ENCODE measurements at places on chromosomes 2 and 18.

DNA sequence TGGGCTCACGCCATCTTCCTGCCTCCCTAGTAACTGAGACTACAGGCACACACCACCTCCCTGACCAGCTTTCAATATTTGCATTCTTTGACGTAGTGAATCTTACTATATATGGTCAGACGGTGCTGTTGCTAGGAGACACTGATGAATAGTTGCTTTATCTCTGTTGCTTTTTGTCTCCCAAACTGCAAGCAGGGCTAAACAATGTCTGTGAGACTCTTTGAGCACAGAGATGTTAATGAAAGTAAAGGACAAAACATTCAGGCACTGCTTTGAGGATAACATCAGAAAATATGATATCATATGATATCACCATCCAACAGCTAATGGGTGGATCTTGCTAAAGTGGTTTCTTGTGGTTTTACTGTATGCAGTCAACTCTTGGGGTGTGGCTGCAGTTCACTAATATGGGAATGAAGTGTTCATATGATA is 43.0 kb downstream of the EMILIN2 start:
- no peak for DNase-seq

DNA sequence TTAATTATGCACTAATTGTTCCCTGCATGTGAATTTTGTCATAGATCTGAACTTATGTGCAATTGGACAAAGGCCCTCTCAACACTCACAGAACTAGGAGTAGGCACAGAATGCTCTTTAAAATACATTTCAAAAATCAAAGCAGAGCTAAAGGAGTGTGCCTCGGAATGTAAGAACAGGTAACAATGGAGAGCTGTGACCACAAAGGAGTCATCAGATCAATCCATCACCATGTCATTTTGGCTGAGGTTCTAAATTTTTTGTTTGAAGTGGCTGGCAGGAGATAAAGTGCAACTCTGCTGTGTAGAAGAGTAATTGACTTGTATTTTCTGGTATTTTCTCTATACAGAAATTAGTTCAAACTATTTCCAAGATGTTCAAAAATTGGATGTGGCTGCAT is 155.4 kb downstream of the NRP2 start:
- DNase-seq, result no peak

GRCh38 chr2:99640635-99641151 is 150.9 kb upstream of the REV1 start:
- peak; percentile 30 for DNase-seq

GRCh38 chr2:237459741-237460174 is 27.3 kb upstream of the MLPH start:
- peak; percentile 87 for DNase-seq

DNA sequence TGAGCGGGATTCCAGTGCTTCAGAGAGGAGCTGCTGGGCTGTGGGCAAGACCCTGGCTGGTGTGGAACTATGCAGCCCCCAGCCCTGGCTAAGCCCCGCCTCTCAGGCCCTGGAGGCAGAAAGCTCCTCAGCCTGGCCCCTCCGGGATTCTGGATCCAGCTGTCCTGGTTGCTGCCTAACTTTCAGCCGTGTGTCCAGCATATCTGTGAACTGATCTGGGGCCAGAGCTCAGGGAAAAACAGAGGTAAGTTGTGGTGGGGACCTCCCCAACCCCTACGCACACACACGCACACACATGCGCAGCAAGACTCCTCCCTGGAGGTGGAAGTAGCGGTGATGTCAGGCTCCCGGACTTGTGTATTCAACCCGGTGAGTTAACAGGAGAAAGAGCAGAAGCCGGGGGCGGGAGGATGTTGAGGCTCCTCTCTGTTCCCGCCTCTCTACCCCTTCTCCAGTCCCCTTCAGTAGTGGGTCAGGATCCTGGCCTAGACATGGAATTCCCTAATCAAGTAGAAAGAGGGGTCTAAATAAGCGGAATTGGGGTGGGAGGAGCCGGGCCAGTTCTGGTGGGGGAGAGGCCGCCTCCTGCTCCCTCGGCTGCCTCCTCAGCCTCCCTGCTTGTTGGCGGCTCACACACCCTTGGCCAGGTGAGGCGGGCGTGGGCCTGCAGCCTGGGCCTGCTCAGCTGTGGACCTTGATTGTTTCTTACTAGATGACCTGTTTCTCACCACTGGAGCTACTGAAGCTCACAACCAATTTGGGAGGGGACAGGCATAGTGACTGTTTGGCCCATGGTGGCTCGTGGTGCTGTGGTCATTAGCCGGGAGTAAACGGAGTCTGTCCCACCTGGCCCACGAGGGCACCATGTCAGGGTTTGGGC is 33.4 kb downstream of the SIX2 start:
- peak; percentile 16 for DNase-seq

- DNase-seq, result no peak
Measured at GRCh38 chr18:8231316-8231715, 377.9 kb upstream of the RAB12 start.

DNA sequence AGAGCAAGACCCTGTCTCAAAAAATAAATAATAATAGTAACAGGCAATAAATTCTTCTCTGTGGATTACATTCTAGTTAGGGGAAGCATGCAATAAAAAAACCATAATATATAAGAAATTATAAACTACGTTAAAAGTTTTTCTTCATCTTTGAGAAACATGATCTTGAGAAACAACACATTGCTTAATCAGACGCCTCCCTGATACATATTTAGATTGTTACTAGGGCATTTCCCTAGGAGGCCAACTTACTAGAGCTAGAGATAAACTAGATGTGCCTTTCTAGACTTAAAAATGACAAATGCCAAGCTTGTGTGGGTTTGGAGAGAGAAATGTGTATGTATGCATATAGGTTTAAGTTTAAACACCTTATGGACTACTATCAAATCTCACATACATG is 76.3 kb upstream of the GALNT5 start:
- DNase-seq, result no peak

- no peak for DNase-seq
Measured at GRCh38 chr2:28252311-28252710, 140.3 kb upstream of the FOSL2 start.

- DNase-seq, result no peak
Measured at GRCh38 chr2:236125541-236125940, 42.6 kb downstream of the GBX2 start.

GRCh38 chr18:499776-500631 is 497 bp downstream of the COLEC12 start:
- DNase-seq, result peak; percentile 66

- no peak for DNase-seq
Measured at GRCh38 chr2:70936979-70937811, 1.5 kb downstream of the ATP6V1B1 start.

DNA sequence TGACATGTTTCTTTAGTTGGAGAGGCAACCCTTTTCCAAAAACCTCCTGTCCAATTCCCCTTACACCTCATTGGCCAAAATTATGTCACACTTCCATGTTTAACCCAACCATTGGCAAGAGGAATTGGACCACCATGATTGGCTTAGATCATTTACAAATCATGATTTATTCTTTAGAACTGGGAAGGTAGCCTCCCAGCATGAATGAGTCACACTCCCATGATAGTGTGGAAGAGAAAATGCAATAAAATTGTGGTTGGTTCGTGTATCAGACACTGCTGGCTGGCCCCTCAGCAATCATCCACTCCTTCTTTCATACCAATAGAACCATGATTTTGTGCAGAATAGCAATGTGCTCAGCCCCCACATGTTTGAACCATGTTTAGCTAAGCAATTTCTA is 156.6 kb upstream of the ACVR2A start:
- no peak for DNase-seq

GRCh38 chr2:233375490-233376314 is 21.4 kb downstream of the DGKD start:
- no peak for DNase-seq

- DNase-seq, result peak; percentile 77
Measured at GRCh38 chr2:12303181-12304030, 413.3 kb upstream of the TRIB2 start.

DNA sequence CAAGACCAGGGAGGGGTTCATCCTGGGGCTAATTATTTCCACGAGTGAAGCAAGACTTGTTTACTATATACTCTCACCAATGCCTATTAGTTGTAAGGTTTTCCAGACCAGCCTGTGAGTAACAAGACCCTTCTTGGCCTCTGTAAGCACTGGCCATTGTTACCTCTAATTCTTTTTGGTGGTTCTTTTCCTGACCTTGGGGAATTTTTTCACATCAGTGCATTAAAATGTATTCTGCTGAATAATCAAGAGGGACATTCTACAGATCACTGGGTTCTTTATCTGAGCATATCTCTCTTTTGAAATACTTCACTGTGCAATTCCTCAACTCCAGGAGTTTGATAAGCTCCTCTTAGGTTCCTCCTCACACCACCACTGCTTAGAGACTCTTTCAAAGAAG is 909.9 kb upstream of the ACVR2A start:
- DNase-seq, result no peak

- DNase-seq, result no peak
Measured at GRCh38 chr2:231884438-231885140, 41.6 kb downstream of the NPPC start.

DNA sequence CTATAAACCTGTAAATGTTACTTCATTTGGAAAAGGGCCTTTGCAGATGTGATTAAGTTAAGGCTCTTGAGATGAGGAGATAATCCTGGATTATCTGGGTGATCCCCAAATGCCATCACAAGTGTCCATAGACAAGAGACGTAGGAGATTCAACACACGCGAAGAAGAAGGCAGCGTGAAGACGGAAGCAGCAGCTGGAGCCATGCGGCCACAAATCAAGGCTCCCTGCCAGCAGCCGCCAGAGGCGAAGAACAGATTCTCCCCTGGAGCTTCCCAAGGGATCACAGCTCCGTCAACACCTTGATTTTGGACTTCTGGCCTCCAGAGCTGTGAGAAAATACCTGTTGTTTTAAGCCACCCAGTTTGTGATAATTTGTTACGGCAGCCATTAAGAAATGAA is 11.0 kb upstream of the VAPA start:
- DNase-seq, result no peak

- DNase-seq, result no peak
Measured at GRCh38 chr2:174072069-174072468, 106.9 kb upstream of the SP3 start.

GRCh38 chr2:161422816-161423403 is 6.8 kb downstream of the TBR1 start:
- DNase-seq, result no peak

DNA sequence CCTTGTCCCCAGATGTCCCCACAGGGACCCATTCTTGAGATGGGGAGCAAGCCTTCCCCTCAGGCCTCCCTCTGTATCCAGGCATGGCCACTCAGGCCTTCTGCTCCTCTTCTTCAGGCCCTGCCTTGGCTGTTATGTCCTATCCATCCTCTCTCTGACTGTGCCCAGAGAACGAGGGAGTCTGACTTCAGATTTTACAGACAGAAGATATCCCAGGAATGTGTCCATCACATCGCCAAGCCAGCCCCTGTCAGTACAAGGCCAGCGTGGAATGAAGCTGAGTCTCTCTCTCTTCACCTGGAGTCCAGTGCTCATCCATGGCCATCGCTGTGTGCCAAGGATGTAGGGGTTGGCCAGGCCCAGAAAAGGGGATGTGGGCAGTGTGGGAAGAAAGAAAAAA is 57.6 kb downstream of the SDC1 start:
- DNase-seq, result peak; percentile 55

DNA sequence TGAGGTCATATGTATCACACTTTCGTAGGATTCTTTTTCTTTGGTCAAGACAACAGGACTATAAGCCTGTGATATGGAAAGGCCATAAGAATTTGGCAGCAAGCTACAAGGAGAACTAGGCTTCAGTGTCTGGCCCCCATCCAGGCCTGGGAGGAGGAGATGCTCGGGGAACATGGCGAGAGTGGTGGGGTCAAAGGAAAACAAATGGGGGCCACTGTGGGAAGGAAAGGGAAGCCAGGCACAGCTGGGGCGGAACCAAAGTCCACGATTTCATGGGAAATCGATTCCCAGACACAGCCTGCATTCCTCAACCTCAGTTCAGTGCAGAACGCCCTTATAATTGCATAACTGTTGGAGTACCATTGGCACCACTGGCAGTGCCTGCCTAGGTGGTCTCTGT is 58.2 kb downstream of the MBP start:
- no peak for DNase-seq

GRCh38 chr2:105468582-105469042 is 69.8 kb upstream of the FHL2 start:
- no peak for DNase-seq

- DNase-seq, result peak; percentile 62
Measured at GRCh38 chr2:70947556-70948184, 12.0 kb downstream of the ATP6V1B1 start.

GRCh38 chr2:96353606-96354101 is 18.1 kb downstream of the NCAPH start:
- DNase-seq, result peak; percentile 62

DNA sequence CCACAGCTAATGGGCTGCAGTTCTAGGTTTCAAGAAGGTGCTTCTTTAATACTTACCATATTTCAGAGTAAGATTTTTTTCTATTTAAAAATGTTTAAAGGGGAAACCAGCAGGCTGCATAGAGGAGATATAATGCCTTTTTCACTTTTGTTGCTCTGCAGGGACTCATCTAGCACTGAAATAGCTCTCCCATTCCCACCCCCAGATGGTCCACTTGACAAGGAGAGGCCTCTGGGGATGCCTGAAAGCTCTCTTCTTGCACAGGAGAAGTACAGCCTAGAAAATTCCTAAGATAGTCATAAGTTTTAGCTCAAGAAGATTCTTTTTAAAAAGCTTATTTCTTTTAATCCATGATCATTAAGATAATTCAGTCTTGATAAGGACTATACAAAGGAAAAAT is 126.4 kb downstream of the CDH2 start:
- DNase-seq, result no peak

DNA sequence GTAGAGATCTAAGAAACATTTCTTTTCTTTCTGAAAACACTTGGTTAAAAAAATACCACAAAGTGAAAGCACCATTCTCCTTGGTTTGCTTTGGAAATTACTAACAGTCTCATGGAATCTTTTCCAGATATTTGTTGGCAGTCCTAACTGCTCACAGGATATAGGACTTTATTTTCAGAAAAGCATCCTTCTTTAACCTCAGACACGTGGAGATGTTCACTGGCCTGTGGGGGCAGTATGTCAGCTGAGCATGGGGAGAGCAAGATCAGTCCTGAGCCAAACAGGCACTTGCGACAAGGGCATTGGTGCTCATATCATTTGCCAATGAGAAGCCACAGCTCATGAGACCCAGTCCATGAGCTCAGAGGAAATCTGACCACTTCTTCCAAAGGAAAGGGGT is 371.9 kb downstream of the NBAS start:
- peak; percentile 22 for DNase-seq

- DNase-seq, result no peak
Measured at GRCh38 chr2:21289989-21290388, 166.2 kb downstream of the TDRD15 start.

GRCh38 chr2:143732076-143732475 is 602.9 kb downstream of the ARHGAP15 start:
- DNase-seq, result peak; percentile 24

DNA sequence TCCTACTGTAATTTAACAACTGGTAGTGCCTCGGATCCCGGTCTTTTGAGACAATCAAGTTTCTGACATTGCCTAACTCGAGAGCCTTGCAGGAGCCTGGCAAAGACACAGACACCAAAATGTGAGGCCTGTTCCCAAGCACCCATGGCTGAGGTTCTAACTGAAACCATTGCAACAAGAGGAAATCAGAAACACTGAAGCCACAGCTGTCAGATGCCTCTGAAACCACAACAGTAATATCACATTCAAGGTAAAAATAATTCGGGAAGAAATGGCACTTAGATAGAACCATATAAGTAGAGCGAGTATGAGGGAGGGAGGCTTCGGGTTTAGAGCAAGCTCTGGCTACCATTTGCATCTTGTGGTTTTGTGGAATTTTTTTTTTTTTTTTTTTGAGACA is 285.9 kb downstream of the FBXO15 start:
- DNase-seq, result no peak

- DNase-seq, result peak; percentile 42
Measured at GRCh38 chr2:215431778-215432758, 3.8 kb downstream of the FN1 start.

- no peak for DNase-seq
Measured at GRCh38 chr2:220890931-220891330, 681.2 kb downstream of the EPHA4 start.
